ENCODE measurements at places on chromosomes 2 and 18. TPM values are rescaled to one million over a fixed set of nuclear protein-coding genes. Genes with fewer than 3 reads are reported as not detected.

ATP6V1C2 gene
- total RNA-seq = 0.92 TPM

HRH4 gene
- 13.9 TPM for total RNA-seq

FAM124B gene
- total RNA-seq = 2.4 TPM

RGPD6 gene
- total RNA-seq = 98.8 TPM

GRHL1 gene
- 3.2 TPM for total RNA-seq

C2orf80 gene
- not detected for total RNA-seq

NEURL3 gene
- total RNA-seq = not detected

CDH2 gene
- total RNA-seq = 0.09 TPM

GPAT2 gene
- 3.8 TPM for total RNA-seq

C2orf81 gene
- 3.2 TPM for total RNA-seq

EPB41L3 gene
- total RNA-seq = 6.0 TPM

SNTG2 gene
- total RNA-seq = not detected

HTRA2 gene
- total RNA-seq = 32.1 TPM

TBC1D8 gene
- total RNA-seq = 8.7 TPM

AGAP1 gene
- total RNA-seq = 56.4 TPM

MAPK4 gene
- not detected for total RNA-seq

PDCL3 gene
- 27.3 TPM for total RNA-seq

MCEE gene
- 8.4 TPM for total RNA-seq

BCL11A gene
- total RNA-seq = 3.5 TPM

LHCGR gene
- not detected for total RNA-seq

RAB6C gene
- total RNA-seq = not detected

RNF149 gene
- total RNA-seq = 151 TPM

FAM237A gene
- total RNA-seq = not detected

CXCR1 gene
- 9.1 TPM for total RNA-seq

SERPINB5 gene
- total RNA-seq = not detected

PAIP2B gene
- total RNA-seq = 1.9 TPM

CTAGE1 gene
- total RNA-seq = not detected

EVX2 gene
- not detected for total RNA-seq

C2orf66 gene
- total RNA-seq = not detected

G6PC2 gene
- not detected for total RNA-seq

MYO1B gene
- total RNA-seq = 0.21 TPM

SULT1C2 gene
- total RNA-seq = not detected

ORC4 gene
- 42.4 TPM for total RNA-seq

SNED1 gene
- total RNA-seq = 2.5 TPM

GRB14 gene
- not detected for total RNA-seq

HOXD13 gene
- total RNA-seq = not detected

TCF23 gene
- not detected for total RNA-seq

VWA3B gene
- total RNA-seq = not detected

DAPL1 gene
- total RNA-seq = not detected

SULT1C4 gene
- total RNA-seq = not detected

UNC50 gene
- total RNA-seq = 30.8 TPM

IL36RN gene
- total RNA-seq = not detected

WDFY1 gene
- 96.2 TPM for total RNA-seq

ITGA4 gene
- 178 TPM for total RNA-seq

VWC2L gene
- total RNA-seq = not detected

COLEC11 gene
- total RNA-seq = not detected

NCKAP5 gene
- not detected for total RNA-seq

PDCD1 gene
- not detected for total RNA-seq

DES gene
- not detected for total RNA-seq

AQP12A gene
- total RNA-seq = not detected

DSG1 gene
- not detected for total RNA-seq

HDHD2 gene
- total RNA-seq = 27.5 TPM

MROH2A gene
- not detected for total RNA-seq

TBR1 gene
- not detected for total RNA-seq

CHRNA1 gene
- not detected for total RNA-seq

All from natural killer cell (primary cell).